CD4-positive, alpha-beta T cell treated with Interleukin-21 for 1 hour (primary cell): ENCODE measurements at places on chromosomes 3 and 15.

DNA sequence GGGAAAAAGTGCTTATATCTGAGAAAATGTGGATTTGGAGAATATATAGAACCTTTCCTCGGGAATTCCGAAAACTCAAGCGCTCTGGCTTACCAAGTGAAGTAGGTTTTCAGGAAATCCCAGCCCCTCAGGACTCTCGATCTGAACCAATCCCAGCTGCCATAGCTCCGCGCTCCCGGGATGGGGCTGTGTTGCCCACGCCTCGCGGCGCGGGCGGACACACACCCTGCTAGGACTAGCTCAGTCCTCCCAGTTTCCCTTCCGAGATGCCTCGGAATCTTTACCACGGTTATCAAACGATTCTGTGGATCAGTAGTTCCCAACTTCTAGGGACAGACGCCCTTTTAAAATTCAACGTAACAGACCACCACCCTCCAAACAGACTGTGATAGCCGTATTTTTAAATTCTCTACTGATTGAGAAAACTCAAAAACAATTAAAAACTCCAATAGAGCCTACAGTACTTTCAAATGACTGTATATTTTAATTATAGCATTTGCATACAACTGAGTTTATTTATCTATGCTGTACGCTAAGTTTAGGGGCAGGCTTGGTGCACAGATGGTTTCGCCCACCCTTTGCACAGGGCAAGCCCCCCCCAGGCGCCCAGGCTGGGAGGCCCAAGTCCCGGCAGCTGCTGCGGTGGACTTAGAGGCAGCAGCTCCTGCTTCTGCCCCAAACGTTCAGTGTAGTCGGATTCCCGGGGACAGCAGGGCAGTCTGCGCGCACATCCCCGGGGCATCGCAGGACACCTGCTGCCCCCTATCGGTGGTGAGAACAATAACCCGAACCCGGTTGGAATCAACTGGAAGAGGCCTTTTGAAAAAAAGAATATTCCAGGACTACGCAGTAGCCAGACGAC is 52.3 kb downstream of the CCDC54 start:
- DNase-seq, result peak; percentile 65

GRCh38 chr3:197736010-197736490 is 654 bp downstream of the RUBCN start:
- DNase-seq, result peak; percentile 24

- DNase-seq, result no peak
Observed at GRCh38 chr3:105388176-105388575, 21.5 kb downstream of the ALCAM start.

GRCh38 chr3:67601919-67602608 is 52.3 kb downstream of the SUCLG2 start:
- peak; percentile 25 for DNase-seq

DNA sequence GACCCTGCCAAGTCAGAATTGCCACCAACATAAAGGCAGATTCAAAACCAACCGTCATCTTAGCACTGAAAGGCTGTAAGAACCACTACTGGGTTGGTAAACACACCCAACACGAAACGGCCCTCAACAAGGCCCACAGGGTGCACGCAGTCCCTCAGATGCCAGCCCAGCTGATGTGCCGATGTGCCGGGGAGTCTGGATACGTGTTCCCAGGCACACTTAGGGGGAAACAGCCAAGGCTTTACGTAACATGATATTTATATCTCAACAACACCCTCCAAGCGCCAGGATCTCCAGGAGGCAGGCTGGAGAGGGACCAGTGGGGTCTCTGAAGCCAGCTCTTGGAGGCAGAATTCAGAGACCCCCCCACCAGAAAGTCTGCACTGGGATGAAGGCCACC is 14.2 kb downstream of the POC1A start:
- no peak for DNase-seq

- DNase-seq, result no peak
Observed at GRCh38 chr3:73094129-73094528, 32.7 kb downstream of the EBLN2 start.

GRCh38 chr3:172084871-172085556 is 45.6 kb downstream of the FNDC3B start:
- no peak for DNase-seq

DNA sequence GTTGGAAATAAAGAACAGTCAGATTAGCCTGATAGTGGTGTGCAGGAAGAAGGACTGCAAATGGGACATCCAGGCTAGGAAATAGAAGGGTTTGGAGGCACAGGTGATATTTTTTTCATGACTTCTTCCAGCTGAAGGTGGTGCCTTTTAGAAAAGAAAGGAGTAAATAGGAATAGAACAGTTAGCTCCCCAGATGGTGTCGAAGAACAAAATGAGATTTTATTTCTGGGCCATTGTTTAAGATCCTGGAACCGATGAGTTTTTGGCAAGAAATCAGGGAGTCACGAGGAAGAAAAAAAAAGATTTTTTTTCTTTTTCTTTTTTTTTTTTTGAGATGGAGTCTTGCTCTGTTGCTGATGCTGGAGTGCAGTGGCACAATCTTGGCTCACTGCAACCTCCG is 9.8 kb upstream of the NCK1 start:
- no peak for DNase-seq
